ENCODE measurements at places on chromosomes 16 and 17. TPM values are rescaled to one million over a fixed set of nuclear protein-coding genes. Genes with fewer than 3 reads are reported as not detected.
A peak's percentile ranks its signal among the peaks of the same experiment; 100 is the strongest.

GRCh38 chr17:18025241-18025944, 13.6 kb downstream of the ATPAF2 start:
- DNase-seq = peak; percentile 23

- DNase-seq = no peak
Observed at GRCh38 chr17:5950878-5951277, 119.3 kb upstream of the WSCD1 start.

GRCh38 chr16:73743665-73744496, 552.7 kb upstream of the PSMD7 start:
- DNase-seq = no peak

GRCh38 chr17:82297280-82297713, 20.1 kb downstream of the CD7 start:
- DNase-seq = peak; percentile 97

- no peak for DNase-seq
Observed at GRCh38 chr17:75831032-75831571, 13.1 kb downstream of the UNC13D start.

DNA sequence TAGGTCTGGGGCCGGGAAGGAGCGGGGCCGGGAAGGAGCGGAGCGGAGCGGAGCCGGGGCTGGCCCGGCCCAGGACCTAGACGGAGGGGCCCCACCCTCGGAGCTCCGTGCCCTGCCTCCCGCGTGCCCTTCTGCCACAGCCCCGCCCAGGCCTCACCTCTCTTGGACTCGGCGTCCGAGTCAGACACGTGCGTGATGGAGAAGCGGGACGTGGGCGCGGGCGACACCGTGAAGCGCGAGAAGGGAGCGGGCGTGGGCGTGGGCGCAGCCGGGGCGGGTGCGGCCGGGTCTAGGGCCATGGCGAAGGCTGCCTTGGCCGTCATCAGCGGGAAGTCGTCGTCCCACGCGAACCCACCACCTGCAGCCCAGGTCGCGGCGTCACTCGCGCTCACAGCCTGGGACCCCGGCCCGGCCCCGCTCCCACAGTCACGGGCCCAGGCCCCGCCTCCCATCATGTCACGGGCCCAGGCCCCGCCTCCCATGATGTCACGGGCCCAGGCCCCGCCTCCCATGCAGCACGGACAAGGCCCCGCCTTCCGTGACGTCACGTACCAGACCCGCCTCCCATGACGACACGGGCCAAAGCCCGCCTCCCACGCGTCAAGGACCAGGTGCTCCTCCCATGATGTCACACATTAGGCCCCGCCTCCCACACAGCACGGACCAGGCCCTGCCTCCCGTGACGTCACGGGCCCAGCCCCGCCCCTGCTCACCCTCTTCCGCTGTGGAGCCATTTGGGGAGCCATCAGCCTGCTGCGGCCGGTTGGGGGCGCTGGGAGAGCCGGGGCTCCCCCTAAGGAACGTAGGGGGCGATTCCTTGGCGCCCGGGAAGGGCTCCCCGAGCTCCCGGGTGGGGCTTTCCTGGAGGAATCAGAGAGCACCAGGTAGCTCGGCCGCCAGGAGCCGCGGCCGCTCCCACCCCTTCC, 45.8 kb upstream of the PVALEF start:
- DNase-seq = peak; percentile 97

DNA sequence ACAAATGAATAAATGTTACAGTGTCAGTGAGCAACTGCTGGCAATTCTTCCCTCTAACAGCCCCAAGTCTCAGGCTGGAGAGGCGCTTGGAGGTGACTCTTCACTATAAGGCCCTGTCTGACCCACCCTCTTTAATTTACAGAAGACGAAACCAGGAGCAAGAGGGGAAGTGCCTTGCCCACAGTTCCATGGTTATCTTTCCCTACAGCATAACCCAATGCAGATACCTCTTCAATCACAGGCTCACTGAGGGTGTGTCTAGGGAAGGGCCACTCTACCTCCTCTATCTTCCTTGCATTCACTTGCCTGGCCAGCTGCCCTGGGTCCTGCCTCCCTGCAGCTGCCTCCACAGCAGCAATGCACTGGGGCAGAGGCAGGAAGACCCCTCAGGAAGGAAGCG, 9.6 kb upstream of the N4BP1 start:
- DNase-seq = no peak

DNA sequence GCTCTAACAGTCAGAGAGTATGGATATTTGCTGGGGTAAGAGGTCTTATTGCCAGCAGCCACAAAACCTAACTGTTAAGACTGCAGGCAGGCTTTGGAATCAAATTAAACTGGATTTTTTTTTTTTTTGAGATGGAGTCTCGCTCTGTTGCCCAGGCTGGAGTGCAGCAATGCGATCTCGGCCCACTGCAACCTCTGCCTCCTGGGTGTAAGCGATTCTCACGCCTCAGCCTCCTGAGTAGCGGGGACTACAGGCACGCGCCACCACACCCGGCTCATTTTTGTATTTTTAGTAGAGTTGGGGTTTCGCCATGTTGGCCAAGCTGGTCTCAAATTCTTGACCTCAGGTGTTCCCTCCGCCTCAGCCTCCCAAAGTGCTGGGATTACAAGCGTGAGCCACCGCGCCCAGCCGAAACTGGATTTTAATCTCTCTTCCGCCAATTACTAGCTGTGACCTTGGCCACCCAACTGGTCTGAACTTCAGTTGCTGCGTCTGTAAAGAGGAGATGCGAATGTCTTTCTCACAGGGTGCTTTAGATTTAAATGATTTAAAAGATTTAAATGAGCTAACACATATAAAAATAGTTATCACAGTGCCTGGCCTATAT, 842 bp downstream of the MRPL10 start:
- no peak for DNase-seq

DNA sequence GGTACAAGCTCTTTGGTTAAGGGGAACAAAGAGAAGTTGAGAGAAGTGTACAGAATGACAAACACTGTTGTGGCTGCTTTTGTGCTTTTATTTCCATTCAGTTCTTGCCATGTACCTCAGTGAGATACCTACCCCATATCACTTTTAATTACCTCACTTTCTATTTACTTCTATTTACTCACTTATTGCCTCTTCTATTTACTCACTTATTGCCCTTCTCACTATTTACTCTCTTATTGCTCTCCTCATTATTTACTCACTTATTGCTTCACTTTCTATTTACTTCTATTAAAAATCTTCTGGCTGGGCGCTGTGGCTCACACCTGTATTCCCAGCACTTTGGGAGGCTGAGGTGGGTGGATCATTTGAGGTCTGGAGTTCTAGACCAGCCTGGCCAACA, 41.9 kb downstream of the MBTD1 start:
- DNase-seq = no peak

DNA sequence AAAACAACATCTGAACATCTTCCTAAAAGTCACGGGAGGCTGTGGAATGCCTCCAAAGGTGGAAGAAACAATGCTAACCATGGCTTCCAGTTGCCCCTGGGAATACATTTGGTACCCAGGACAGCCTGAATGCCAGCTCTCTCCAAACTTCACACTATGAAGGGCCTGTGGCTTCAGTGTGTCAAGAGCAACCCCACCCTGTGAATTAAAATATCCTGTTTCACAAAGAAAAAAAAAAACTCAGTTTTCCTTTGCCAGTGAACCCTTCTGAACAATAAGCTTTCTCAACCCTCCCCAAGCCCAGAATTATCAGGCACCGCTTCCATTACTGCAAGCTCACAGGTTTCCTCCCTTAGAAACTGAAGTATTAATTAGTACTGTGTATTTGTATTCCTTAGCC, 69.8 kb downstream of the SLC39A11 start:
- no peak for DNase-seq

- DNase-seq = peak; percentile 68
Observed at GRCh38 chr16:84266451-84266850, 26.6 kb upstream of the KCNG4 start.

GRCh38 chr17:21020622-21021021, 22.2 kb downstream of the USP22 start:
- DNase-seq = no peak

GRCh38 chr17:57542510-57542909, 202.6 kb downstream of the CCDC182 start:
- DNase-seq = no peak

DNA sequence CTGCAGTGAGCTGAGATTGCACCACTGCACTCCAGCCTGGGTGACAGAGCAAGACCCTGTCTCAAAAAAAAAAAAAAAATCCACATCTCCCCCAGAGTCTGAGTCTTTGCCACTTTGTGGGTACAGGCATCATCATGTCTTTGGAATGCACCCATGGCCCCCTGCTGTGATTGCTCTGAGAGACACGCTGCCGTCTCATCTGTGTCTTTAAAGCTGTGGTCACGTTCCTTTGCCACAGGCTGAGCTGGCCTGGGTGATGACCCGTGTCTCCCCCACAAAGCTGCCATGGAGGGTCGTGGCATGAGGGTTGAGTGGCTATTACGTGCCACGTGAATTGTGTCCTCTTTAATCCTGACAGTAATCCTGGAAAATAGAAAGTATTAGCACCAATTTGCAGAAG, 20.2 kb downstream of the CRISPLD2 start:
- peak; percentile 66 for DNase-seq

- no peak for DNase-seq
Observed at GRCh38 chr16:89007371-89008249, 30.6 kb upstream of the CBFA2T3 start.

DNA sequence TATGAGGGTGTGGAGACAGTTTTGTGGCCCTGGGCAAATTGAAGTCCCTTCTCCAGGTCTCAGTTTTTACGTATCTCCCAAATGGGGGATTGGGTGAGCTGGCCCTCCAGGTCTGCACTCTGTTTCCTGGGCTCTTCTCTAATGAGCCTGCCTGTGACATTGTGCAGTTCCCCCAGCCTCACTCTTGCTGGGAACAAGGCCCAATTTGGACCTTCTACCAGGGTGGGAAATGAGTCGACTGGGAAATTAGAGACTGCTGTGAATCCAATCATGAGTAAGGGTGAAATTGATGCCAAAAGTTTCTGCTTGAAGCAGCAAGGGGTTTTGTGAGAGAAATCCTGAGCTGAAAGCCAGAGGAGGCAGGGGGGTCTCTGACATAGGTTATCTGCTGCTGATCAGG, 71.5 kb upstream of the KSR1 start:
- DNase-seq = no peak

- DNase-seq = no peak
Observed at GRCh38 chr16:49183911-49184310, 97.7 kb downstream of the CBLN1 start.

ZNF668 gene
- 27.1 TPM for total RNA-seq

SCGB1C2 gene
- total RNA-seq = not detected

AMFR gene
- 302 TPM for total RNA-seq

CSH1 gene
- not detected for total RNA-seq

HID1 gene
- 3.5 TPM for total RNA-seq

KRT222 gene
- total RNA-seq = not detected

MYO15B gene
- total RNA-seq = 3.9 TPM

Data from fibroblast of villous mesenchyme (primary cell).